ENCODE measurements at places on chromosomes 4 and X.

DNA sequence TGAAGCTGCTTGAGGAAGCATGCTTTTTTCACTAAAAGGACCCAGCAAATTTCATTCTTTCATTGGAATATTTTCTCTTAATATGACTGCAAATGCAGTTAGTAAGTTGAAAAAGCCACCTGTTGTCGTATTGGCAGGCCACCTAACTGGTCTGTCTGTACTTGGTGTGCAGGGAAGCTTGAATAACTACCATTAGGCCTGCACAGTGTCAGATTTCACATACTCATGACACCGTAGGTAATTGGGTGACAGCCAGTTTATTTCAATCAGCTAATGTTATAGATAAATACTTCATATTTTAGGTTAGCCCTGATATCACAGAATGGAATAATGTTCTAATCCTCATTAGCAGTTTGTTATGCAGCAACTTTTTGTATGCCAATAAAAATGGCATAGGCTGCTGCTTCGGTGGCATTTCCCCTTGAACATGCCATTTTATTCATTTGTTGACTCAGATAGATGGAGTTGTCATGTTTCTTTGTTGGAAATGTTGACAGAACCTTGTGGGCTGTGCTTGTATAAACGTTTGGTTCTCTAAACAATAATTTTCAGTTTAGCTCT is 173.7 kb downstream of the RPA4 start:
- DNase-seq, result no peak

DNA sequence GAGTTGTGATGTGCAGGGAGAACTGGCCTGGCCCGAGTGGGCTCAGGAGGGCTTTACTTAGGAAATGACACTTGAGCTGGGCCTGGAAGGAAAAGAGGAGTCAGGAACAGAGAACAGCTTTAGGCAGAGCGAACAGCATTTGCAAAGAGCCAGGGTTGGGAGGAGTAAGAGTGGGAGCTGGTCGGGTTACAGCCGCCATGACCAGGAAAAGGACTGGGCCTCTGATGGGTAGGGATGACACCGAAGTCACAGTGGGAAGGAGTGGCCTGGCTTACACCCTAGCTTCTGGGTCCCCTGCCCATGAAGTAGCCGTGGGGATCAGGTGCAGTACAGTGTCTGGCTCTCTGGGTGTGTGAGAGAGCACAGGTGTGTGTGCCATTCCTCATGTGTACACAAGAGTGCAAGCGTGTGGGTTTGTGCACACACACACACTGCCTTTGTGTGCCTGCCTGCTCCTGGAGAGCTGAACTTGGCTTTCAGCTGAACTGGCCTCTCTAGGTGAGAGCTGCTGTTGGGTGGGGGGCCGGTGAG is 31.6 kb downstream of the TRMT44 start:
- no peak for DNase-seq

DNA sequence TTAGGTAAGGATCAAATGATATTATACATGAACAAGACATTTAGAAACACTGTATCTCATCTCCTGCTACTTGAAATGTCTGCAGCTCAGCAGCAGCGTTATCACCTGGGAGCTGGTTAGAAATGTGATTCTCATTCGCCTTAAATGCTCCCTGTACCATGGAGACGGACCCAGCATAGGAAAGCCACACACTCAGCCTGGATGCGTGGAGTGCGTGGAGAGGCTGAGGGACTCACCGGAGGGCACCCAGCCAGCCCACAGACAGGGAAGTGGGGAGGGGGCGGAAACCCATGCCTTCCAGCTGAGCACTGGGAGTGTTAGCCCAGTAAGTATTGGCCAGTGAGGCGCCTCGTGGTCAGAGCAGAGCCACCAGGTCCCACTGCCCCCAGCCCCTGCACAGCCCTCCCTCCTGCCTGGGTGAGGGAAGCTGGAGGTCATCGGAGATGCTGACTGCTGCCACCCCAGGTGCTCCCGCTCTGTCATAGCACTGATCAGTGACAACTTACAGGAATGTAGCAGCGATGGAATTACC is 15.2 kb downstream of the SUPT20HL1 start:
- no peak for DNase-seq

DNA sequence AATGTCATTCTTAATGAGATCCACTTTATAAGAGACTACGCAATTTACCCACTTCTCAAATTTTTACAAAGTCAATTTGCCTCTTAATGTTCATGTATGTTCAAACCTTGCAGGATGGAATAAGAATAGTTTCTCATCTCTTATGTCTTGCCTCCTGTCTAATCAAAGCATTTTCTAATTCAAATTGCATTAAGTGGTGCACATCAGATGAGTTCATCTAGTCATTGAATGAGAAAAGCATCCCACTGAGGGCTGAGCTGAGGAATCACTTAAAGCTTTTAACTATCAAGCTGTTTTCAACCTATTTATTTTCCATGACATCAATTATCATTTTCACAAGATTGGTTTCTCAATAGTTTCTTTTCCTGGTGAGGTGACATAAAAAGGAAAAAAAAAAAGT is 1964.0 kb downstream of the PCDH7 start:
- DNase-seq, result no peak

DNA sequence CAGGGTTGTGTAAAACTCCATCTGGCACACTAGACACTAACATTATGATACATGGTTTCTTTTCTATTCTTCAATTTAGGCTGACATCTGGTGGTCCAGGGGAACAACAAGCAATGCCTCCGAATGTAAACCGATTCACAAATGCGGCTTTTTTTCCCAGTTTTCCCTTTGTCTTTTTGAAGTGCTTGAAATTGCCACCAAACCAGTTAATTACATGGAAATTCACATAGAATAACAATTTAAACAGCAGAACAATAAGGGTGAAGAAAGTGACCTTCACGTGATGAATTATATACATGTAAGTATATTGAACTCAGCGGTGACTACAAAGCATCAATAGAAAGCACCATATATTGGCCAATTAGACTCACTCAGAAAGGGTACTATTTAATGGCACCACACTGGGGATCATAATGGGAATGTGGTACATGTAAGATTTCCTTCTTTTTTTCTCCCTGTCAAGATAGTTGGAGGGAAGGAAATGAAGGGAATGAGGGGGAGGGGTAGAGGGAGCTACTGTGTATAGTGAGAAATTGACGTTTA is 103.9 kb downstream of the MMRN1 start:
- no peak for DNase-seq

GRCh38 chrX:76076124-76076523 is 96.7 kb upstream of the PBDC1 start:
- DNase-seq, result no peak

DNA sequence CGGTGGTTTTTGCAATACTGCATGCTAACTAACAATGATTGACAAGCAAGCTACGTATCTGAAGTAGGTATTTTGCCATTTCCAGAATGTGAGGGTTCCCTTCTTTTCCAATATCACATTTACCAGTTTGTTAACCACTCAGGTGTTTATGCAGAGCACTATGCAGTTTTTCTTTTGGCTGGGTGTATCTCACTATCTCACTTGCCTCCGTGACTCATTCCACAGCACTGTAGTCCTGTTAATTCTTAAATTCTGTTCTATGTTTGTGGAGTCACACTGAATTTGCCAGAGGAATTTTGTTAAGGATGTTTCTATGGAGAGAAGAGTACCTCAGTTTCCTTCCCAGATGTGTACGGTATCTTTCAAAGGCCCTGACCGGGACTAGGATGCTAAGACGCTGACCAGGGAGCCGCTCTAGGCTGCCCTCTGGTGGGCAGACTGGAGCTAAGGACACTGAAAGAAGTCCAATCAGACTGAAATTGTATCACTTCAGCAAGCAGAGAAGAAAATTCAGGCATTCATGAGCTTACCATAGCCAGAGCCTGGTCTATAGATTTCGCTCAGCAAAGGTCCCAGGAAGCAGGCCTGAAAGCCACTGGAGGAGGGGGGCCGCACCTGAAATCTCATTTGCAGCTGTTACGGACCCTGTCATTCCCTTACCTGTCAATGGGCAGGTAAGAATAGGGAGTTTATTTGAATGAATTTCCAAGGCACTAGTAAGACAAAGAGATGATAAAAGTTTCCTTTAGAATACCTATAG is 388.4 kb upstream of the SPOCK3 start:
- peak; percentile 45 for DNase-seq

- DNase-seq, result no peak
Measured at GRCh38 chr4:168265327-168265726, 53.2 kb downstream of the DDX60 start.

GRCh38 chr4:59729321-59729720 is 1470.8 kb upstream of the ADGRL3 start:
- DNase-seq, result no peak

- DNase-seq, result no peak
Measured at GRCh38 chr4:37268319-37268718, 23.8 kb downstream of the NWD2 start.

GRCh38 chrX:79081895-79082512 is 62.5 kb upstream of the GPR174 start:
- DNase-seq, result no peak

DNA sequence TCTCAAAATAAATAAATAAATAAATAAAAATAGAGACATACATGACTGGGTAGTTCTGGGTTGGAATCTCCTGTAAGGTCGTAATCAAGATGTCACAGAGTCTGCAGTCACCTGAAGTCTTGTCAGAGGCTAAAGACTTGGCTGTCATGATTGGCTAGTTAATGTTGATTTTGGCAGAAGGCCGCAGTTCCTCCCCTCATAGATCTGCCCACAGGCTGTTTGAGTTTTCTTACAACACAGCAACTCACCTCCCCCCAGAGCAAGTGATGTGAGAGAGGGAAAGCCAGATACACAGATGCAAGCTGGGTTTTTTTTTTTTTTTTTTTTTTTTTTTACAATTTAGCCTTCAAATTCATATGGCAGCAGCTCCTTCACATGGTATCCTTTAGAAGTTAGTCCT is 36.4 kb upstream of the BMPR1B start:
- DNase-seq, result no peak

- no peak for DNase-seq
Measured at GRCh38 chr4:77022560-77023179, 53.1 kb downstream of the CCNI start.

- no peak for DNase-seq
Measured at GRCh38 chr4:6178757-6179156, 21.6 kb downstream of the JAKMIP1 start.

DNA sequence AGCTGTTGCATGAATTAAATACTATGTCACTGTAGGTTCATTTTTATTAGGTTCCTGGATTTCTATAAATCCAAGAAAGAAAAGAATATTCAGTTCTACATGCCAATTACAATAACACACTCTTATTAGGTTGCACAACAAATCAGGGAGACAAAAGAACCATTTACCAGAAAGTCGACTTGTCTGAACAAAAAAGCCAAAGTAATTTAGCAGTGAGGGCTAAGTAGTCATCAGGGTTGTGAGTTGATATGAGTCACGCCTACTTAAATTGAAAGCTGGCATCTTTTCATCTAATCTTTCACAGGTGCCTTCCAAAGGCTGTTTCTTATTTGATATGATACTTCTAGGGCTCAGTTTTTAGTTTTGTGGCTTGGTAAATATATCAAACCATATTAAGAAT is 25.4 kb upstream of the GNRHR start:
- DNase-seq, result no peak

DNA sequence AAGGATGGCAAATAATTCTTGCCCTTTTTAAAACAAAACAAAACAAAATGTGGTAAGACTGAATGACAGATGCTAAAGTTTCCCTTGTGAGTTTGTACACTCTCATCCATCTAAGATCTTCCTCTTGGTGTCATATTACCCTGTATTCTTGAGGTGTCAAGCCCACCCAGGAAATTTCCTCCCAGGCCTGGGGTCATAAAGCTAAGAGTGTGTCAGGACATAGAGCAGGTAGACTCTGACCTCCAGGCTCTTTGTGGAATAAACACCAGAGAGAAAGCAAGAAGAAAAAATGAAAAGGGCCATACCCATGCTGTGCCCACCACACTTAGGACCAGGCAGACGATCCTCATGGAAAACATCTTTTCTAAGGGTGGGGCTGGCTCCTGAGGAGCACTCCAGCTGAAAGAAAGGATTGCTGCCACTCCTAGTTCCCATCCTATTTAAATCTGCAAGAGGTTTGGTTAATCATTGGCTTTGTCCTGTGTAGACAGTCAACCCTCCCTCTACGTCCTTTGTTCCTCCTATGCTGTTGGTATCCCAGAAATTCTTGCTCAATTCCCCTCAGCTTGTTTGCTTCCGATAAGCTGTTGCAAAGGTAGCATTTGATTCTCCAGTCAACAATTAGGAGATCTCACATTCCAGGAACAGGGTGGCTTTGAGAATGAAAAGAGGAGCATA is at the start of gene FGA:
TSS of gene FGA (minus strand) at position 414 of the 678 bp plus-strand sequence. CDS start at position 359, 55 bp downstream.
- no peak for DNase-seq

DNA sequence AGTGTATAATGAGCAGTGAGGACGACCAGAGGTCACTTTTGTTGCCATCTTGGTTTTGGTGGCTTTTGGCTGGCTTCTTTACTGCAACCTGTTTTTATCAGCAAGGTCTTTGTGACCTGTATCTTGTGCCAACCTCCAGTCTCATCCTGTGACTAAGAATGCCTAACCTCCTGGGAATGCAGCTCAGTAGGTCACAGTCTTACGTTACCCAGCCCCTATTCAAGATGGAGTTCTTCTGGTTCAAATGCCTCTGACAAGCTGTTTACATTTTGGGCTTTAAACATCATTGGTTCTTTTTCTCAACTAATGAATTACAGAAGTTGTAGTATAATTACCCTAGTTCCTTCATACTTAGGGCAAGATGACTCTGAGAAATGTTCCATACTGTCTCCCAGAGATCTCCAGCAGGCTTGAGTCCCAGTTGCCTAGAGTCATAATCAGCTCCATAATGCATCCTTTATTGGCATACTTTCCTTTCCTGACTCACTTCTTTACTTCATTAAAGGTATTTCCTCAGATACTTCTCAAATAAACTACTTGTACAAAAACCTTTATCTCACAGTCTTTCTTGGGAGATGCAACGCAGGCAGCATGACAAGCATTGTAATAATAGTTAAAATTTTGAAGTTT is 136.5 kb downstream of the KDM6A start:
- no peak for DNase-seq

DNA sequence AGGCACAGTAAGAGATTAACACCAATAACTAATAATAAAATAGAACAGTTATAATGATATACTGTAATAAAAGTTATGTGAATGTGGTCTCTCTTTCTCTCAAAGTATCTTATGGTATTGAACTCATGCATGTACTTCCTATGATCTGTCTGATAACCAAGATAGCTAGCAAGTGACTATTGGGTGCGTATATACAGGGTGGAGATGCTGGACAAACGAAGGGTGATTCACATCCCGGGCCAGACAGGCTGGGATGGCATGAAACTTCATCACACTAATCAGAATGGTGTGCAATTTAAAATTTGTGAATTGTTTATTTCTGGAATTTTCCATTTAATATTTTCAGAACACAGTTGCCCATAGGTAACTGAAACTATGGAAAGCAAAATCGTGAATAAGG is 96.8 kb downstream of the PHEX start:
- no peak for DNase-seq

GRCh38 chr4:123562994-123563750 is 166.6 kb downstream of the SPRY1 start:
- DNase-seq, result peak; percentile 31

All from NCI-H526 treated with DMSO at 0.1 percent for 48 hours (cell line).